A549 treated with ZK216348 at 1 μM for 4 hours (cell line): ENCODE measurements at places on chromosomes 2 and 18. TPM values are rescaled to one million over a fixed set of nuclear protein-coding genes. Genes with fewer than 3 reads are reported as not detected.

CD226 gene
- 0.07 to 0.19 TPM (median 0.17 TPM) in 4 of 5 replicates, not detected in the other for total RNA-seq

OR6B2 gene
- total RNA-seq, result not detected in 5 replicates

RPS27A gene
- 2,538 to 3,964 TPM (median 2,726 TPM) in 5 replicates for total RNA-seq

ALKAL2 gene
- not detected in 5 replicates for total RNA-seq

TLX2 gene
- total RNA-seq, result 0.15 to 0.74 TPM (median 0.21 TPM) in 5 replicates

LRRC30 gene
- total RNA-seq, result not detected in 5 replicates

FHOD3 gene
- 2.3 to 3.5 TPM (median 2.8 TPM) in 5 replicates for total RNA-seq

KLHL29 gene
- total RNA-seq, result 3.9 to 6.2 TPM (median 5.2 TPM) in 5 replicates

EIF4E2 gene
- 93.6 to 338 TPM (median 101 TPM) in 5 replicates for total RNA-seq

CCDC74A gene
- total RNA-seq, result 12.9 to 16.0 TPM (median 14.6 TPM) in 5 replicates

SLC9A4 gene
- total RNA-seq, result not detected in 5 replicates

PCARE gene
- not detected in 5 replicates for total RNA-seq

SGPP2 gene
- 0.24 to 0.46 TPM (median 0.38 TPM) in 5 replicates for total RNA-seq

ALK gene
- total RNA-seq, result not detected in 5 replicates
